ENCODE measurements at places on chromosomes 12 and 14.

GRCh38 chr14:61661471-61662400, 33.6 kb upstream of the HIF1A start:
- no peak for DNase-seq

- DNase-seq = no peak
Measured at GRCh38 chr12:24898185-24898584, 50.7 kb downstream of the BCAT1 start.

DNA sequence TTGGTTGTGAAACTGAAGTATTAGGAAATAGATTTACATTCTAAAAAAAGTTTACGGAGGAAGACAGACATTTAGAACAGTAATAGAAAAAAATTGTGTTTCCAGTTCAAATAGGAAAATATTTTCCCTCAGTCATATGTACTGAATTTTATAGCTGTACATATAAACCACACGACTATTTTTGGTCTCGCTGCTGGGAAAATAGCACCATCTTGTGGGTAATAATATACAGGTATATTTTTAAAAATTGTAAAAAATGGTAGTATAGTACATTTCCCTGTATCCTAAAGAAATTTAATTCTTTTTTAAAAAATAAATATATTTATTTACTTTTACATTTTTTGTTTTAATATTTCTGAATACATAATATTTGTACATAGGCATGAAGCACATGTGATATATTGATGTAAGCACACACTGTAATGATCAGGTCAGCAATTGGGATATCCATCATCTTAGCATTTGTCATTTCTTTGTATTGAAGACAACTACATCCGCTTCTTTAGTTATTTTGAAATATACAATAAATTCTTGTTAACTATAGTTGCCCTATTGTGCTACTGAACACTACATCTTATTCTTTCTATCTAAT, 168.6 kb downstream of the ALX1 start:
- no peak for DNase-seq

- no peak for DNase-seq
Measured at GRCh38 chr12:118290130-118290529, 82.6 kb downstream of the TAOK3 start.

- no peak for DNase-seq
Measured at GRCh38 chr12:111997300-111997699, 15.7 kb downstream of the TMEM116 start.

DNA sequence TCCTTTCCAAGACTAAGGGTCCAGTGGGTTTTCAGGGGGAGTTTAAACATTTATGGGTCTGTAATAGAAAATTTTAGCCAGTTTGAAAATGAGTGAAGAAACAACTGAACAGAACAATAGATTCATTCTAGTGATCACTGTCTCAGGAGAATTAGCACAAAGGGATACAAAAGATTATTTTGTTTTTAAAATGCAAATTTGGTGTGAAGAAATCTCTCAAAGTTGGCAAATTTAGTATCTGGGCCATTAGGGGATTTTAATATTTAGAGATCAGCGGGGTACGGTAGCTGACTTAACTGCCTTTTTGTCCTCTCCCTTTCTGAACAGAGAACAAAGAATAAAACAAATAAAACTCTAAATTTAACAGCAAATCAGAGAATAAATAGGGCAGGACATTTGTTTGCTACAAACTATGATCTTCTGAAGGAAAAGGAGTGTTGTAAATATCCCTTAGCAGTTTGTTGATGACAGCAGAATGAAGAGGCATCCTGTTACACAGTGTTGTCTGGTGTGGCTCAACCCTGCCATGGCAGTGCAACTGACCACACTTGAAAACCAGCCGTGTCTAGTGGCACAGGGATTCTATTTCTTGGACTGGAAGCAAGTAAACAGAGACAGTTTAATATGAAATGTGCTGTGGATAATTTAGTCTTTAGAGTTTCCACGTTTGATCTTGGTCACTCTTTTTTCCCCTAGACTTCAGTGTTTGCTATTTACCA, 46.3 kb upstream of the LRTM2 start:
- peak; percentile 82 for DNase-seq

- peak; percentile 89 for DNase-seq
Measured at GRCh38 chr14:50342221-50343078, 30.3 kb downstream of the DMAC2L start.

DNA sequence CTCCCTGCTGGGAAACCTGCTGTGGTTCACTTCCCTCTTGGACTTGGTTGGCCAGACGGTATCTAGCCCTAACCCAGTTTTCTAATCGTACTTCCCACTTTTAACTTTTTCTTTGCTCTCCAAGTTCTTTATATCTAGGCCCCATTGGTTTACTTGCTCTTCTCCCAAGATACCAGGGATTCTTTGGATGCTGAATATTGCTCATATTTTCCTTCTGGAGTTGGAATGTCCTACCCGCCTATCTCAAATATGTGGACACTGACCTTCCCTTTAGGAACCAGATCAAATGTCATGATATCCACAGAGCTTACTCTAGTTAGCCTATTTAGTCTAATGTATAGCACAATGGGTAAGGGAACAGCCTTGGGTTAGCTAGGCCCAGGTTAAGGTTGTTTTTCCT, 228.6 kb downstream of the DACT1 start:
- DNase-seq = no peak

DNA sequence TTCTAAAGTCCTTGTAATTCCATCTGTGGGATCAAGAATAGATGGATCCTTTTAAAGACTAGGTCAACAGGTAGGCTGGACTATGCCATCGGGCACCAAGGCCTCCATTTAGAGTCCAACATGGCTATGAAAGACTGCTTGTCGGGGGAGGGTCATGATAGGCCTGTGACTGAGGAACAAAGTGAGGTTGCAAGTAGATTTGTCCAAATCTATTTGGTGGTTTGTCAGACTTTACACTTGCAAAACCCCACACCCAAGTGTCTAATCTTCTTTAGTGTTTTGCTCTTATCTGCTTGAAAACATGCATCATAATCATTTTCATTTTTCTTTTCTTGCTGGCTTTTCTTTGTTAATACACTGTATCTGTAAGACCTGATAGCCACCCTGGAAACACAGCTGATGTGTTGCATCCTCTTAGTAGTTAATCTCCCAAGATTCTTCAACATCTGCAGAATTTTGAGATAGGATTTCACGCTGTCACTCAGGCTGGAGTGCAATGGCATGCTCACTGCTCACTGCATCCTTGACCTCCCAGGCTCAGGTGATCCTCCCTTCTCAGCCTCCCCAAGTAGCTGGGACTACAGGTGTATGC, 50.3 kb downstream of the TDP1 start:
- no peak for DNase-seq

DNA sequence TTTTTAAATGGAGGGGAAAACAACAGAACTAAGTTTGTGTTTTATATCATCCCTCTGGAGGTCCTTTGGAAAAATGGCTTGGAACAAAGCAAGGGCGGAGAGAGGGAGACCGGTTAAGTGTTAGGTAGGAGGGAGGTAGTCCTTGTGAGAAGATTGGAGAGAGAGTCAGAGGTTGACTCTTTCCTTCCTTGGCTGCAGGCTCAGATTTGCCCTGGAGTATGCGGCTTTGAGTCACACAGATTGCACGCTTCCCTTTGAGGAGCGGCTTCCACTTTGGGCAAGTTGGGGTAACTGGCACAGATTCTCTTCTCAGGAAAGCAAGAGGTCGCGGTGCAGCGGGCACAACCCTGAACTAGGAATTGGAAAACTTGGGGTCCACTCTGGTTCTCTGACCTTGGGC, 9.9 kb downstream of the SOCS2 start:
- no peak for DNase-seq

DNA sequence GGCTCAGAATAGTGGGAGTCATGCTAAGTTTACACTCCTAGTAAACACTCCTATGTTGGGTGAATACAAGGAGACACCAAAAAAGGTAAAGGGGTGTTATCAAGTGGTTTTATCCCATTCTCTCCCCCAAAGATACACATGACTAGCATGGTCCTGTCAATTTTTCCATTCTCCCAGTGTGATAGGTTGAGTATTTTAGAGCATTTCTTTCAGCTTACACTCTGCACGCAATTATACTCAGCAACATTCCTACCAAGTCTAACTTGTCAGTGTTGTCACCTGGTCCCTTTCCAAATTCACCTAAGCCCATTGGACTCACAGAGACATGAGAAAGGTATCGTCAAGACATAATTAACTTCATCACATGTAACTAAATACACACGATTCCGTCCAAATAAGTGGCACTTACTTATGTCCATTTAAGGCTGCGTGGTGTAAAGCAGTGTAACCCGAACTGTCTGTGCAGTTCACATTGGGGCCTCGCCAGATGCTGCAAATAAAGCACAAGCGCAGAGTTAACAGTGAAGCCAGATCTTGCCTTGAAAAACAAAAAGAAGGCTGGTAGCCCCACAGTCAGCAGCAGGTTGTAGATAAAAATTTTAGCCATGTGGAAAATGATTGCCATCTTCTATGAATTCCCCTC, 159.7 kb downstream of the ANKS1B start:
- DNase-seq = no peak

DNA sequence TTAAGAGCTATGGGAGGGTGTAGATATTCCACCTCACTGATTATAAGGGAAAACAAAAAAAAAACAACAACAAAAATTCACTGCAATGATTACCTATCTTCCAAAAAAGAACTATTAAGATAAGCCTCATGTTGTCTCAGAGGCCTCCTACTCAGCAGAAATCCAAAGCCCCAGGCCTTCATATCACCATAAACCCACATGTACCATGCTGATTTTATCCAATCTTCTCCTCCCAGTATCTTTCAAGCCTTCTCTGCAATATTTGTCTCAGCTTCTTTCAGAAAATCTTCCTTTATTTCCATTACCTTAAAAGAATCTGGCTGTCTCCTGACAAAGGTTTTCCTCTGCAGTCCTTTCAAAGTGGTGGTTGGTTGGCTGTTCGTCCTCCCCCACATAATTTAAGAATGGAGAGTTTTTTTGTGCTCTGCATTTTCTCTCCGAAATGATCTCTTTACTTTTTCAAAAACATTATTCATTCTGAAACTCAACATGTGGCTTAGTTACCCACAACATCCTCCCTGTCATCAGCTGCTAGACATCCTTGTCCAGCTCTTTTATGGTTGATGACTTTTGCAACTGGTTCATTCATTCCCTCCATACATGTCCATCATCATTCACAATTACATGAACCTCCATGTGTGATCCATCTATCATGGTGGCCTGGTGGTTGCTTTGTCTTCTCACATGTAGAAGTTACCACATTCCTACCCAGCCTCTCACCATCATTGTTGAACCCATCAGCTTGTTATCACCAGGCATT, 2.9 kb upstream of the EPYC start:
- DNase-seq = no peak

DNA sequence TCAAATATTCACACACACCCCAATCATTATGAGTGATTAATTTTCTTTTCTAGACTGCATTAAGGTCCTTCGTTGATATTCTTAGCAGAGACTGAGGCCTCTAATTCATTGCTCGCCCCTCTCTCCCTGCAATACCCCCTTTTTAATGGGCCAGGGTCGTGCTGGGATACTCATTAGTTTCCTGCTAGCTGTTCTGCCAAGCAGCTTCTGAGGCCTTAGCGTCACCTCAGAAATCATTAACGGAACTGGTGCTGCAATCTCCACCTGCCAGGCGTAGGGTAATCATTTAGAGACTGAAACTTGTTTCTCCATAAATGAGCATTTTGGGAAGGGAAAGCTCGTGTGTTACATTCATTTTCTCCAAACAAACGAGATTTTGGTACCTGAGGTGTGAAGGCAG, 1054.7 kb downstream of the GALC start:
- DNase-seq = no peak

GRCh38 chr14:97295108-97295710, 498.0 kb downstream of the VRK1 start:
- DNase-seq = no peak

DNA sequence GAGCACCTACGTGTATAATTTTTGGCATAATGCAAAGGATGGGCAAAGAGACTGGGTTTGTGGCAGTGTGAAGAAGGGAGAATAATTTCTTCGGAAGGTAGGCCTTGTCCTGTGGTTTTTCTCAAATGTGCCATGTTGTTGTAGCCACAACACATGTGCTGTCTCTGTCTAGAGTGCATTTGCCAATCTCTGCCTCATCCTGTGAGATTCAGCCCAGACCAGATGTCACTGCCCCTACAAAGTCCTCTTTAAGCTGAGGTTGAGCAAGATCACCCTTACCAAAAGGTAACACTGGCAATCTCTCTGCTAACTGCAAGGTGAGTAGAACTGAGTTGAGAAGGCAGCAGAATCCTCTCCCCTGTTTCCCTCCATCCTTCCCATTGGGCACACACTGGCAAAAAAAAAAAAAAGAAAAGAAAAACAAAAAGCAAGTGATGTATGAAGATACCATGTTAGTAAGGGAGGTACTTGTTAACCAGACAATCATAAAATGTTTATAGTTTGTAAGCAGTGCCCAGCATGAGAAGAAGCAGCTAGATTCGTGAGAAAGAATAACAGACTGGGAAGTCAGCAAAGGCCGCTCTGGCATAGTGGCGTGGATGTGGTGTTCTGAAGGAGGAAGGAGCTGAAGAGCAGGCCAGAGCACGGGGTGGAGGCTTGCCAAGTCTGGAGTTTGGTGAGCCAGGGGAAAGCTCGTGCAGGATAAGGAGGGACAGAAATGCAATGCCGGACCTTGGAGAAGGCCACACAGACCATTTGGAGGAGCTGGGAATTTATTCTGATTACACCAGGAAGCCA, 18.9 kb downstream of the DYRK2 start:
- DNase-seq = peak; percentile 43

DNA sequence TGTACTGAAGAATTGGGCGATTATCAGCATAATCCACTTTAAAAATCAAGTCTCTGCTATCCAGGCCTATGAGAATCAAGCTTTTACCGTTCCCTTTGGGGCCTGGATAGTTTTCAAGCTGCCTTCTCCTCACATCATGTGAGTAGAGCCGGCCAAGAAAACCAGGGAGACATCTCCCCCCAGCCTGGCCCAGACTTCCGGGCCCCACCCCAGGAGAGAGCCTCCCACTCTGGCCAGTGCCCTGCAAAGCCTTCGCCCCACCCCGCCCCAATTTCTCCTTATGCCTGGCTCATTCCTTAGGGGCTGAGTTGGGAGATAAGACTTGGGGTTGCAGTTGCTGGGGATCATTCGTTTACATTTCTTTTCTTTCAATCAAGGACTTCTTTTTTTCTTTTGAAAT, 1.4 kb upstream of the TMEM132C start:
- no peak for DNase-seq

DNA sequence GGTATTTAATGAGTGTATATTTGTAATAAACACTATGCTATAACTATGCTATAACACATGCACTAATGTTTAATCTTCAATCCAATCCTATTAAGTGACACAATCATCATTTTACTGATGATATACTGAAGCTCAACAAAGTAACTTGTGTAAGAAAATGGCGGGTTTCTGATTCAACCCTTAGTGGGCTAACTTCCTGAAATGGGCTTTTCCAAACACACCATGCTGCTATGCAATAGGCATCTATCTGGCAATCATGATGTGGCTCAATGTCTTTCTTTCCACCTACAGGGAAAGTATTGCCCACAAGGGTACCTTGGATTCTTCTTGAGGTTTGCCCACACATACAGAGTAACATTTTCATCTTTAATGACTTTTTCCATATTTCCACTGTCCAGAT, 48.3 kb downstream of the DNAI7 start:
- no peak for DNase-seq

- DNase-seq = no peak
Measured at GRCh38 chr12:108321688-108322087, 17.4 kb downstream of the CMKLR1 start.
